Right forelimb (tissue), 1 donor: ENCODE measurements at places on chromosomes 6 and 20.

DNA sequence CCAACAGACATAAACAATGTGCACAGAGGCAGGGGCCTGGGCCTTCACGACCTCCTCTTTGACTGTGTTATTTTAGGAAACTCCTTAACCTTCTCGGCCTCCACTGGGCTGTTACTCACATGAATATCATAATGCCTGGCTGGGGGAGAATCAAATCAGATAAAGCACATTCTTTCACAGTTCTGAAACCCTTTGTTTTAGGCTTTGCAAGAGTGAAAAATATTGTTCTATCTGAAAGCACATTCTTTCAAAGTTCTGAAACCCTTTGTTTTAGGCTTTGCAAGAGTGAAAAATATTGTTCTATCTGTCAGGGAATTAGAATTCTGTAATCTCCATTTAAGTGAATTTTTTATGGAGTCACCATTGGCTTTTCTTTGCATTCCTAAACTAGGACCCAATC, 50.7 kb upstream of the SYNDIG1 start:
- DNase-seq = no peak

DNA sequence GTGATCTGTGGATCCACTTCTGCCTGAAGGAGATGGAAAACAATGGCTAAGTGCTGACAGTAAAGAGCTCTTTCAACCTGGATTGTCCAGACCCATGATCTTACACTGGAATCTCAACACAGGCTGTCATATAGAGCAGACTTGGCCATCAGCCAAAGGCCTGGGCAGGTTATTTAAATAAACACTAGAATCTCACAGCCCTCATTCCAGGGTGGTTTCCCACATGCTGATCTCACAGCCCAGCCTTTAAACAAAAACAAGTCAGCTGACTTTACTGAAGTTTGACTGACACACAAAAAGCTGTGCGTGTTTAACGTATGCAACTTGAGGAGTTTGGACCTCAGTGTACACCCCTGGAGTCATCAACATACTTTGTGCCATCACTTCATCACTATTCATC, 28.4 kb downstream of the SYNDIG1 start:
- DNase-seq = no peak

GRCh38 chr20:51500936-51501335, 41.6 kb downstream of the NFATC2 start:
- no peak for DNase-seq

- DNase-seq = no peak
Observed at GRCh38 chr6:139448998-139449610, 74.7 kb upstream of the CITED2 start.

DNA sequence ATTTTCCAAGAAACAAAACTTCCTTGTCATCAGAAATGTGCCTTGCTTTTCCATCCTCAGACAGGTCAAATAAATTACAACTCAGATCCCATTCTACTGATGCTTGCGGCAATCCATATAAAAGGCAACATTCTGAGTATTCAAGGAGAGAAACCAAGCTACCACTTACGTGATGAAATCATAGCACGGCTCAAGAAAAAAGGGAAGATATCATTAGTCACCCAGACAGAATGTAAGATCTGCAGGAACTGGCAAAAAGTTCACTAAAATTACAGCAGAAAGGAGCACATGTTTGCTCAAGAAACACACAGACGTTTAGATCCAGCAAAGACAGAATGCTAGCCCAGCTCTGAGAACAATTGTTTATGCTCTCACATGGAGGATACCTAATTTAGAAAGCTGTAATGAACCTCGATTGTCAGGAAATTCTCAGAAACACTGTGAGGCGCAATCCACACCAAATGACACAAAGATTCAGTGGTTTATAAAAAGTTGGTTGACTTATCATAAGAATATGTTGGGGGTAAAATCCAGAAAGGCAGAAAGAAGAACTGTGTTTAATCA, 304.2 kb downstream of the ADGRG6 start:
- DNase-seq = no peak

- no peak for DNase-seq
Observed at GRCh38 chr6:38671885-38672467, 31.0 kb downstream of the GLO1 start.

GRCh38 chr6:138654715-138655634, 118.6 kb upstream of the CCDC28A start:
- DNase-seq = no peak

- DNase-seq = no peak
Observed at GRCh38 chr20:39716796-39717341, 754.7 kb downstream of the DHX35 start.

GRCh38 chr20:48098099-48098498, 312.8 kb upstream of the SULF2 start:
- no peak for DNase-seq

DNA sequence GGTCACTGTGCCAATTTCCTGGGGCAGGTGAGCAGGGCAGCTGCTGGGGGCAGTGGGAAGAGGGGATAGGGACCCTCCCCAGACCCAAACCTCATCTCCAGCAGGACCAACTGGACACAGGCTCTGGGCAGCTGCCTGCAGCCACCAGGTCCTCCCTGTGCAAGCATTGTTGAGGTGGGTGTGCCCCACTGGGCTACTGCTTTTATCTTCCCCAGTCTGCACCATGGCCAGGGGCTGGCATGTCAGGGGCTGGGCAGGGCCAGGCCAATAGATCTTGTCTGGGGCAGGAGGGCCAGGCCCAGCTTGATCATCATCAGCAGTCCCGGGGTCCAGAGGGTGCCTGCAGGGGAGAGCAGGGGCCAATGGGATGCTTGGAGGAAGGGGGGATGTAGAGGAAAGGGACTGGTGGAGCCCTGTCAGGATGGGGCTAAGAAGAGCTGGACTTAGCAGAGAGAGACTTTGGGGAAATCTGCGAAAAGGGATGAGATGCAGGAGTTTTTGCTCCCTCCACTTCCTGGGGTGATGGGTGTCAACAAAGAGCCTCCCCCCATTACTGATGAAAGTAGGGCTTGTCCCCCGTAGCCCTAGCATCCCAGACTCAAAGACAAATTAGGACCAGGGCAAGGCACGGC, 5.7 kb downstream of the EBF4 start:
- DNase-seq = peak; percentile 36

GRCh38 chr6:136108361-136108945, 141.7 kb downstream of the MTFR2 start:
- DNase-seq = no peak

GRCh38 chr6:53581856-53582255, 37.0 kb upstream of the GCLC start:
- DNase-seq = no peak

GRCh38 chr20:59082077-59082740, 39.6 kb upstream of the PRELID3B start:
- no peak for DNase-seq

DNA sequence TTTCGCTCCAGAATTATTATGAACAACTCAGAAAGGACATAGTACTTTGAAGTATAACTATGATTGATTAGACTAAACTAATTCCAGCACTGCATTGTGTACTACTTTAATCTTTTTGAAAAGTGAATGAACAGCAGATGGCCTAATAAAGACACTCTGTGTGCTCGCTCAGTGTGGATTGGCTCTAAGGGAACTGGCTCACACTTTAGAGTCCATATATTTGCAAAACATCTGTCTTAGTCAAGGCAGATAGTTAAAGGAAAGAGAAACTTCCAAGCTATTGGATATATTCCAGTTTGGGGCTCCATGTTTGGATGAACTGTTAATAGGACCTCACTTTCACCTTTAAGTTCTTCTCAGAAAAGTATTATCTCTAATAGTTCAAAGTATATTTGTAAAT, 218.9 kb downstream of the EYA4 start:
- DNase-seq = no peak

GRCh38 chr20:5675103-5676091, 74.8 kb upstream of the SHLD1 start:
- DNase-seq = no peak

DNA sequence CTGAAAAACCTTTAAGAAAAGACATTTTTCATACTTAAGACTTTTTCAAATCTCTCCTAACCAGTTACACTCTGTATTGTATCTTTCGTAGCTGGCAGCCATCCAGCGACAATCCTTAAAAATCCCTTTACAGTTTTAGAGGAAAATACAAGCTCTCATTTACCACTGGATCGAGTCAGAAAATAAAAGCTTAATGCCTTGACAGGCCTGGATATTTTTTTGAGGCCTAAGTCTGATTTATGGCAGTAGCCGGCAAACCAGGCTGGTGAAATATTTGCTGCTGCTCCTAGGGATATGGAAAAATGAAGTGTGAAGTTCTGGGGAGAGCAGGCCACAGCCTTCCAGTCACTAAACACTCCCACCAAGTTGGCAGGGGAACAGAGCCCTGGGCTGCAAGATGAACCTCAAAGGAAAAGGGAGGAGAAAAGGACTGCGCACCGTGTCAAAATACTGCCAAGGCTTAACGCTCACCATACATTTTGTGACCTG, 213.0 kb upstream of the SUPT3H start:
- DNase-seq = peak; percentile 75

GRCh38 chr20:41830702-41831101, 212.5 kb upstream of the CHD6 start:
- no peak for DNase-seq

- no peak for DNase-seq
Observed at GRCh38 chr6:20533746-20534294, 437 bp upstream of the CDKAL1 start.

GRCh38 chr6:19842030-19842615, 5.0 kb downstream of the ID4 start:
- no peak for DNase-seq

GRCh38 chr6:82589509-82590206, 226.0 kb downstream of the TPBG start:
- no peak for DNase-seq

GRCh38 chr6:142700671-142701312, 244.2 kb downstream of the HIVEP2 start:
- no peak for DNase-seq

DNA sequence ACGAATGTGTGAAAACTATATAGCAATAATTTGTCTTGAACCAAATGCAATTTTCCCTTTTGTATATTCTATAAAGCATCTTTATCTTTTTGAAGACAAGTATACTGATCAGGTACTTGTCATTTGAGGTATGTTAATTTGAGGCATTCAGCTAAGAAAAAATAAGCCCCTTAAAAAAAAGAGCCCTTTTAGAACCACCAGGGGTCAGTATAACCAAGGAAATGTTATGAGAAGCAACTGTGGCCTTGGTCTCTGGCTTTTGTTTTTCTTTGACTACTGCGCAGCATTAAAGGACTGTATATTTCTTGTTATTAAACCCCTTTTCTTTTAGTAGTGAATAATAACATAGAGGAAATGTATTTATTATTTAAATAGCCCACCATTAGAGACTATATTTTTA, 43.1 kb downstream of the CD109 start:
- DNase-seq = no peak

DNA sequence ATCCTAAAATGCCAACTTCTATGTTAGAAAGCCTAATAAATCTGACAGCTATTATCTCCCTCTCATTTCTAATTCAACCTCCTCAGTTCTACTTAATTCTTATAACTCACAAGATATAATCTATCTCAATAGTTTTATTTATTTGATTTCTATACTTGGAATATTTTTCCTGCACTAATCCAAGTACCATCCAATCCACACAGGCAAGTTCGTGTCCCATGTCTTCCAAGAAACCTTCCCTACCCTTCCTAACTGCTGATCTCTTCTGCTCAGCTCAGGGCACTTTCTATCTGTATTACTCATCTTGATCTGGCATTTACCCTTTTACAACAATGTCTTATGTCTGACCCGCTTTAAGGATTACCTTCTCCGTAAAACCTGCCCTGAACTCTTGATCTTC, 18.2 kb downstream of the NCOA5 start:
- no peak for DNase-seq

DNA sequence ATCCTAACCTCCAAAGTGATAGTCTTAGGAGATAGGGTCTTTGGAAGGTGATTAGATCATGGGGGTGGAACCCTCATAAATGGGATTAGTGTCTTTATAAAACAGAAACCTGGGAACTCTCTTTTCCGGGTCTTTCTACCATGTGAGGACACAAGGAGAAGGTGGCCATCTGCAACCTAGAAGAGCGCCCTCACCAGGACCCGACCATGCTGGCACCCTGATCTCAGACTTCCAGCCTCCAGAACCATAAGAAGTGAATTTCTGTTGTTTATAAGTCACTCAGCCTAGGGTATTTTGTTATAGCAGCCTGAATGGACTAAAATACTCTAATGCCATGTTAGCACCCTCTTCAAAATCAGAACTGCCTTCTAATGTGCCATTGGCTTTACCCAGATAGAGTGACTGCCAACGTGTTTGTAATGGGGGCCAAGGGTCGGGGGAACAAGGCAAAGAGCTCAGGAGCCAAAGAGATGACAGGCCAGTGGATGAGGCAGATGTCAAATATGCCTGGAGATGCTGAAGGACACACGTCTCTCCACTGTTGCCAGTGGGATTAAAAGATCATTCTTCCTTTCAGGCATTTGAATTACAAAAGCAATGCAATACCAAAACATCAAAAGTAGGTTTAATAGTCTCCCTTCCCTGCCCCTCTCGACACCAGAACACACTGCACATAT, 21.0 kb downstream of the TUBB2B start:
- no peak for DNase-seq

DNA sequence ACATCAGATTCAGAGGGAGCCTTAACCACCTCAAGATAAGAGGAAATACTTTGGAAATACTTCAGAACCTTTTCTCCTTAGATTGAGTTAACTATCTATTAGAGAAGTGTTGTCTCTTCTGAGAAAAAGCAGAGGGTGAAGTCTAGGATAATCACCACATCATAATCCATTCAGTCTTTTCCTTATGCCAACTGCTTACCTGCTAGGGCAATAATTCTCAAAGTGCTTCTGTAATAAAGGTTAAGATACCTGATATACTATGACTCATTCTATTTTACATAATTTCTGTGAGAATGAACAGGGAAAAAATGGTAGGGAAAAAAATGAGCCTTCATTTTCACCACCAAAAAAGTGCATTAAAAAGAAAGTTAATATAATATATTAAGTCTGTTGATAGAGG, 70.1 kb upstream of the LOC128125822 start:
- no peak for DNase-seq

DNA sequence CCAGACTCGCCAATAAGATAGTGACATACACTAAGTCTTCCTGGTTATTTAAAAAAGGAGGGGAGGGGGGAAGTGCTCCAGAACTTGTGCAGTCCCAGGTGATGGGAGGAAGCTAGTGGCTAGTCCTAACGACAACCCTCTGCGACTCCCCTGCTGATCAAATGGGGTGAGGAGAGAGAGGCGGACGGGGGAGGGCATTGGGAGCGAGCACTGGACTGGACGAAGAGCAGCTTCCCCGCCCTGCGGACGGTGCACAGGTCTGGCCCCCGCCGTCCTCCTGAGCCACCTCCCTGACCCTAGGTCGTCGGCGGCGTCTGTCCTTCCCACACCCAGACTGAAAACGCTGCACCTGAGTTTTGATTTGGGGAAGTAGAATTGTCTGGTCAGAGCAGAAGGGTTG, 2.2 kb upstream of the OLIG3 start:
- DNase-seq = peak; percentile 52

- no peak for DNase-seq
Observed at GRCh38 chr20:22496817-22497216, 87.6 kb downstream of the FOXA2 start.

- DNase-seq = peak; percentile 89
Observed at GRCh38 chr6:98834060-98835031, at the start of gene POU3F2. Gene POU3F2 (plus strand): TSS chr6:98834574. CDS start chr6:98834874, 300 bp downstream.
